ENCODE measurements at places on chromosomes 4 and X.

DNA sequence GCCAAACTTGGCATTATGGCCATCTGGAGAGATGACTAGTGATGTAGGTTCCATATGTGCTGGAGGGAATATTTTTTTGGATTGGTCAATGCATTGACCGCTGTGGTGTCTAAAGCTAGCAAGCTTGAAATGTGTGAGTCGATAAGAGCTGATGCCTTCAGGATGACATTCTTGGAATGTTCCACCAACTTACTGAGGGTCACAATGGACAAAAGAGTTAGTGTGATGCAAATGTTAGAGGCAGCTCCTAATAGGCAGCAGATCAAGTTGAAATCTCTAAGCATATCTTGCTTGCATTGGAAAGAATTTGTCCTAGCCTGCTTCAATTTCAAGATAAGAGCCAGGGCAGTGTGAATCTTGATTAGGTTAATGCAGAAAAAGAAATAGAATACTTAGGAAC is 210.4 kb upstream of the AFF2 start:
- DNase-seq: no peak

DNA sequence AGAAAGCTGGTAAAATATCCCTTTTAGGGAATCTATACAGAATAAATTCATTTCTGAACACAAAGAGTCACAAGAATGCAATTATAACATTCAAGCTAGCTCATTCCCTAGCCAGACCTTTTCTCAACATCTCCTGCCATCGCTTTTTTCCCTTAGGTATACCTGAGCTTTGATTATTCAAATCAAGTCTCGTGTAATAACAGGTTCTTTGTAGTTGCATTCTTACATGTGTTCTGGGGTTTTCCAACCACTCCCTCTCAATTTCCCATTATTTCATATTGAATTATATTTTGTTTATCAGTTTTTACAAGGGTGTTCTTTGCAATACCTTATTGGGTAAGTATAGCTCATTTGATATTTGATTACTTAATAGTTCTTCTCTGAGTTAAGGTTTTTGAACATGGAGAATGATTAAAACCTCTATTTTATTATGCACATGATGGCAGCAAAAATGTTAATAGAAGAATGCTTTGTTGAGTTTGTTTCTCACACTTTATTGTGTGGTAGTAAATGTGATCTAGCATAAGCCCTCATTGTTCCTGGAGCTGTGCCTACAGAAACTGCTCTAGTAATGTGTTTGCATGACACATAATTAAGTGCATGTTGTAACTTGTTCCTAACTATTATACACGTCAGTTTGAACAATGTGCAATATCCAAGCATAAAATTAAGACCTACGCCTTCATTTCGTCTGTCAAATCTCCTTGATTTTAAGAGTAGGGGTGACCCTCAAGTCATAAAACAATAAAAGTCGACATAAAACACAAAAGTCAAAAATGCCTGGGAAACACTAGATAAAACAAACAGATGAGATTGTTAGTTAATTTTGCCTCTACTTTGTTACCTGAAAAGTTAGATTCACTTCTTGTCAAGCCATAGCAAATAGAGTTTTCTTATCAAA is 124.0 kb upstream of the POF1B start:
- DNase-seq: no peak

DNA sequence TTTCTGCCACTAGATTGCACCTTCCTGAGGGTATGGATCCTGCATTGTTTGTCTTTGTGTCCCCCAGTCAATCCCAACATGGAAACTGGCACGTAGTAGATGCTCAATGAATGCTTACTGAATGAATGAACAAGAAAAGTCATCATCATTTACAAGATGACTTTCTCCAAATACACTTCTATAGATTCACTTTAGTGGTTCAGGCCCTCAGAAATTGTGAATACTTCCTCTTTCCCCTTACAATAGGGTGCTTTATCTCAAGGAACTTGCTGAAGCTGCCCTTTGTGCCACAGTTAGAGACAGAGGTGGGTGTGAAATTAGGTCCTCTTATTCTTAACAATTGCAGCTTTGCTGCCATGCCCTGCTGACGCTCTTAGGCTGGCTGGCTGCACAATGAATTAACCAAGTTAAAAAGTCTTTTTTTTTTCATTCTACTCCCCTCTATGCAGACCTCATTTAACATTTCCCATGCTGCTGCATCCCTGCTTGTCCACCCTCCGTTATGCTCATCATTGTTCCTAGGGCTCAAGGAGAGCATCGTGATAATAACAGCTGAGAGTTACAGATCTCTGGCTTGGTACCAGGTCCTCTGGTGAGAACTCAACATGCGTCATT is 108.0 kb upstream of the ZNF518B start:
- no peak for DNase-seq

DNA sequence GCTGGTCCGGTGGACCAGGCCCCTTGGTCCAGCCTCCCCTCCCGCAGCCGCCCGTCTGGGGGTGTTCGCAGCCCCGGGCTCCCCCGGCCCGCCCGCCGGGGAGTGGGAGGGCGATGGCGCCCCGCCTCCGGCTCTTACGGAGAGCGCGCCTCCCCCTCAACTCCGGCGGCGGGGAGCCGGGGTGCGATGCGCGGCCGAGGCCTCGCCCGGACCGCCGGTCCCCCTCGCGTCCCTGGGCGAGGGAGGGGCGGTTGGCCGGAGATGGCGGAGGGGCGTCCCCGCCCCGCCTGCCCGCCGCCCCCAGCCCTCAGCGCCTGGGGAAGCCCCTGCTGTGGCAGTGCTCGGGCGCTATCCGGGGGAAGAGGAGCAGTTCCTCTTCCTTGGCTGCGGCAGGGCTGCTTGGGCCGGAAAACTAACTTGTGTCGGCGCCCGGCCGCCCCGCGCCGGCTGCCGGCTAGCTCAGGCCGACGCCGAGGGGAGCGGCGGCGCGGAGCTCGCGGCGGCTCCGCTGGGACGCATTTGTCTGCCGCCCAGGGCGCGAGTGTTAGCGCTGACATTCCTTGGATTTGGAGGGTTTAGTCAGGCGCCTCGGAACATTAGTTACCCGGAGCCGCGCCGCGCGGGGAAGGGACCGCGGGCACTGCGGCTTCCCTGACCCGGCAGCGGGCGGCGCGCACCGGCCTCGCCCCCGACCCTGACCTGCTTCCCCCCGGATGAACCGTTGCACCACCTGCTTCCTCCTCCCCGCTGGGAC is 994 bp downstream of the GALNT7 start:
- DNase-seq: peak; percentile 60

- DNase-seq: no peak
Measured at GRCh38 chr4:95167805-95168204, 381.0 kb downstream of the UNC5C start.

DNA sequence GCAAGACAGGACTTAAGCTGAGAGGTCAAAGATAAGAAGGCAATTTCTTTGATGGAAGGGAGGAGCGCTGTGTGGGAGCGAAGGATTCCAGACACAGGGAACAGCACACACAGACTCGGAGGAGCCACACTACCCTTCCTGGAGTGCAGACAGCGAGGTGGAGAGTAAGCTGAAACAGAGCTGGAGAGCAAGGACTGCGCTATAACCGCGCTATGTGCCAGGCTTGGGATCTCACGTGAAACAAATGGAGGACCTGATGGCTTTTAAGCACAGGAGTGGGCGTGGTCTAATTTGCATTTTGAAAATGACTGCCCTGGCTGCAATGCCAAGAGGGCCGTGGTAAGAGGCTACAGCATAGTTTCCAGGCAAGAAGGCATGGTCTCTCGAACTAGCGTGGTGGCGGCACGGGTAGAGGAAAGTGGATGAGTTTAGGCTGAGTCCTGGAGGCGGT is 113.9 kb upstream of the SORBS2 start:
- no peak for DNase-seq

Data from fibroblast of skin of right quadriceps (primary cell).